ENCODE measurements at places on chromosomes 2 and 18.
A peak's percentile ranks its signal among the peaks of the same experiment; 100 is the strongest.

GRCh38 chr2:40128796-40129195 is 323.1 kb downstream of the SLC8A1 start:
- DNase-seq: no peak

GRCh38 chr2:237724811-237725478 is 73.6 kb upstream of the RBM44 start:
- peak; percentile 83 for DNase-seq

DNA sequence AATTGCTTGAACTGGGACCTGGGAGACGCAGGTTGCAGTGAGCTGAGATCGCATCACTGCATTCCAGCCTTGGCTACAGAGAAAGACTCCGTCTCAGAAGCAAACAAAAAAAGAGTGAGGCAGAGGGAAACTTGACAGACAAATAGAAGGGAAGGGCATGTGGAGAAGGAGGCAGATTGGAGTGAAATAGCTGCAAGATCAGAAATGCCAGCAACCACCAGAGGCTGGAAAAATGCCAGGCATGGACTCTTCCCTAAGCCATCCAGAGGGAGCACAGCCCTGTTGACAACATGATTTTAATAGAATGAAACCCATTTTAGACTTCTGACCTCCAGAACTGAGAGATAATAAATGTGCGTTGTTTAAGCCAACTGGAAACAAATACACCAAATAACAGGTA is 447.2 kb upstream of the SPHKAP start:
- DNase-seq: no peak

- no peak for DNase-seq
Observed at GRCh38 chr18:68354176-68354575, 360.7 kb downstream of the TMX3 start.

GRCh38 chr2:88615822-88616221 is 11.4 kb downstream of the EIF2AK3 start:
- no peak for DNase-seq

GRCh38 chr2:234373060-234373459 is 123.8 kb downstream of the ARL4C start:
- DNase-seq: no peak

Data from NCI-H1105 treated with DMSO at 0.1 percent for 48 hours (cell line).